MCF 10A (cell line): ENCODE measurements at places on chromosomes 2 and 18. TPM values are rescaled to one million over a fixed set of nuclear protein-coding genes. Genes with fewer than 3 reads are reported as not detected.
A peak's percentile ranks its signal among the peaks of the same experiment; 100 is the strongest.

- H3K36me3 ChIP-seq, result no peaks in the 10 kb centered on the region
- no peaks in the 10 kb centered on the region for H3K27me3 ChIP-seq
- H3K4me1 ChIP-seq, result peaks cover 7% of the 10 kb centered on the region
- H3K27ac ChIP-seq, result no peak overlapping the region
Observed at GRCh38 chr2:195018462-195018861, 638.6 kb upstream of the SLC39A10 start.

GRCh38 chr2:230520061-230520874 is 104.3 kb downstream of the SP100 start:
- no peak overlapping the region for H3K4me3 ChIP-seq
- H3K4me1 ChIP-seq, result no peaks in the 10 kb centered on the region
- H3K27me3 ChIP-seq, result no peaks in the 10 kb centered on the region
- H3K27ac ChIP-seq, result no peak overlapping the region
- no peak for DNase-seq

DNA sequence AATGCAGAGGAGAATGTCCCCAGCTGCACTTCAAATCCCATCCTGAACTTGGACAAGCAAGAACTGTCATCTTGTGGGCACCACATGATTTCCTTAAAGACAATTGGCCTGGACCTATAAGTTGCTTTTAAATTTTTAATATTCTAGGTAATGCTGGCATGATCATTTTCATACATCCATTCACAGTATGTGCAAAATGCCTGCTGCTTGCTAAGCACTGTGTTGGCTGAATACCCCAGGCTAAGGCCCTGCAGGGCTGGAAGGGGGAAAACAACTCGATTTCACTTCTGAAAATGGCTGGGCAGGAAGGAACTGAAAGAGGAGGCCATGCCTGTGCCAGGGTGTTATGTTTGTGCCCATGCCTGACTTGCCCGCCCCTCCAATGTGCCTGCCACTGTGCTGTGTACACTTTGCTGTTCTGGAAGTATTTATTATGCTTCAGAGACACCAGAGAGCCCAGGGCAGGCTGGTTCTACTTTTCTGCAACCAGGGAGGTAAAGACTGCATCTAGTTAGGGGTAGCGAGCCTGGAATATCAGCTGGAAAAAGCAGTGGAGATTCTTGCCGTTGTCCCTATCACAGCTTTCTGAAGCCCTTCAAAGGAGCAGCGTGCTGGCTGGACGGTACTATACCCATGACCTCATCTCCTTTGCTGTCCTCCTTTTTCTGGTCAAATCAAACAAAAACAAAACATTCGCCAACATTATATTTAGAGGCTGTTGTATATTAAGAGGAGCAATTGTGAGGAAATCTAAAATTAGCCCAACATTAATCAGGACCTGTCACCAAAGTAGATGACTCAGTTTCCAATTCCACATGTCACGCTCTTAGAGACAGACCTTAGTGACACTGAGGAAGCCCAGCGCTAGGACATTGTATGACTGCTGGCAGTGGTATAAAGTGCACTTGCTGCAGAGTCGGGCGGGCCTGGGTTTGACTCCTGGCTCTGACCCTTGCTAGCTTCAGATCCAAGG is 158.1 kb downstream of the DDX1 start:
- H3K4me3 ChIP-seq, result no peak overlapping the region
- H3K36me3 ChIP-seq, result no peaks in the 10 kb centered on the region
- H3K27ac ChIP-seq, result no peak overlapping the region
- DNase-seq, result no peak
- H3K27me3 ChIP-seq, result peaks cover 39% of the 10 kb centered on the region
- no peaks in the 10 kb centered on the region for H3K4me1 ChIP-seq

DNA sequence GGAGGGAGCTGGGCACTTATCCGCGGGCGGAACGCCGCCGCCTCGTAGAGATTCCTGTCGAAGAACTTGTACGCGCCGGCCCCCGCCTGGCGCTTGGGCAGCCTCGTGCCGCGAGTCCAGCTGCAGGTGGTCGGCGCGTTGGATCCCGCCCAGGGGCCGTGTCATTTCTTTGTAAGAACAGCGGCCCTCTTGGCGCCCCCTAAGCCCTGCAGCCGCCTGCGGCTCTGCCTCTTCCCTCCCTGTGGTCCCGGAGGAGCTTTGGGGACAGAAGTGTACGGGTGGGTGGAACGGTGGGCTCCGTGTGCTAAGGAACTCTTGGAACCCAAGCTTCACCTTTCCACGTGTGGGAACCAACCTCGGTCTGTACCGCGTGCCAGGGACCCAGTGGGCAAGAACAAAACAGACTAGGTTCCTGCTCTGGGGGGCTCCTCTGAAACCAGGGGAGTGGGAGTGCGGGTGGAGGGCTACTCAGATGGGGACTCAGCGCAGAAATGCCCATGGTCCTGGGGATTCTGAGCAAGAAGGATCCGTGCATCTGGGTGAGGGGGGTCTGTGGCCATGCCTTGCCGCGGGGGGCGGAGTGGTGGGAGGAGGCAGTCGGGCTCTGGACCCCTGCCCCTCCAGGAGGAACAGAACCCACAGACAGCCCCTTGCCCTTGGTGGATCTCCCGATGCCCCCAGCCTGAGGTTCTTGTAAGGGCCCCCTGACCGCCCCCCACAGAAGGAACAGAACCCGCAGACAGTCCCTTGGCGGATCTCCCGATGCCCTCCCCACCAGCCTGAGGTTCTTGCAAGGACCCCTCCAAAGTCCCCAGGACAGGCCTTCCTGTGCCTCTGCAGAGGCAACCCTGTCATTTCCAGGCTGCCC is 1.5 kb downstream of the GPC1 start:
- no peak overlapping the region for H3K27ac ChIP-seq
- no peaks in the 10 kb centered on the region for H3K36me3 ChIP-seq
- H3K4me1 ChIP-seq, result peaks cover 23% of the 10 kb centered on the region
- H3K27me3 ChIP-seq, result no peaks in the 10 kb centered on the region
- H3K4me3 ChIP-seq, result peak overlapping the region; percentile 69

Gene DSC3
- total RNA-seq, result 56.2 and 60.8 TPM in 2 replicates

- no peak overlapping the region for H3K4me3 ChIP-seq
- no peaks in the 10 kb centered on the region for H3K36me3 ChIP-seq
- H3K4me1 ChIP-seq, result peaks cover under 1% of the 10 kb centered on the region
- DNase-seq, result no peak
Observed at GRCh38 chr2:168338292-168338691, 90.9 kb upstream of the STK39 start.

DNA sequence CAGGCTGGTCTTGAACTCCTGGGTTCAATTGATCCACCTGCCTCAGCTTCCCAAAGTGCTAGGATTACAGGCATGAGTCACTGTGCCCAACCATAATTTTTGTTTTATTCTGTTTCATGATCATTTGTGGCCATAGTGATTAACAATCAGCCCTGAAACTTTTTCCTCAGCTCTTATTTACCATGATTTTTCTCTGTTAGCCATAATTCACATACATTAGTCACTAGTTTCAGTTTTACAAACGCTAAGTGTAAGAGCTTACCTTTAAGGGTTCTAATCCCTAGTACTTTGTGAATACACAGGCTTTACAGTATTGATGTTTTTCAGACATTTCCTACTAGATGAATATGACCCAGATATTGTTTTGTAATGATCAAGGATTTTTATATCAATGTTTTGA is 216.1 kb downstream of the DPP4 start:
- no peaks in the 10 kb centered on the region for H3K36me3 ChIP-seq
- peaks cover 76% of the 10 kb centered on the region for H3K27me3 ChIP-seq
- no peak for DNase-seq
- no peak overlapping the region for H3K27ac ChIP-seq
- no peak overlapping the region for H3K4me3 ChIP-seq
- no peaks in the 10 kb centered on the region for H3K4me1 ChIP-seq

- peaks cover 7% of the 10 kb centered on the region for H3K36me3 ChIP-seq
- no peak overlapping the region for H3K4me3 ChIP-seq
- no peaks in the 10 kb centered on the region for H3K4me1 ChIP-seq
- no peak overlapping the region for H3K27ac ChIP-seq
- H3K27me3 ChIP-seq, result peaks cover 64% of the 10 kb centered on the region
Observed at GRCh38 chr2:108129636-108130035, 110.1 kb upstream of the SULT1C3 start.

- DNase-seq, result no peak
- peaks cover 5% of the 10 kb centered on the region for H3K4me1 ChIP-seq
- H3K4me3 ChIP-seq, result no peak overlapping the region
- peaks cover 20% of the 10 kb centered on the region for H3K36me3 ChIP-seq
Observed at GRCh38 chr18:58249712-58250111, 205.7 kb downstream of the NEDD4L start.

GRCh38 chr2:1757567-1757966 is 13.3 kb upstream of the PXDN start:
- H3K27ac ChIP-seq, result no peak overlapping the region
- H3K4me1 ChIP-seq, result no peaks in the 10 kb centered on the region
- H3K36me3 ChIP-seq, result no peaks in the 10 kb centered on the region
- DNase-seq, result no peak

Gene HRH4
- 0.10 and 0.16 TPM in 2 replicates for total RNA-seq

DNA sequence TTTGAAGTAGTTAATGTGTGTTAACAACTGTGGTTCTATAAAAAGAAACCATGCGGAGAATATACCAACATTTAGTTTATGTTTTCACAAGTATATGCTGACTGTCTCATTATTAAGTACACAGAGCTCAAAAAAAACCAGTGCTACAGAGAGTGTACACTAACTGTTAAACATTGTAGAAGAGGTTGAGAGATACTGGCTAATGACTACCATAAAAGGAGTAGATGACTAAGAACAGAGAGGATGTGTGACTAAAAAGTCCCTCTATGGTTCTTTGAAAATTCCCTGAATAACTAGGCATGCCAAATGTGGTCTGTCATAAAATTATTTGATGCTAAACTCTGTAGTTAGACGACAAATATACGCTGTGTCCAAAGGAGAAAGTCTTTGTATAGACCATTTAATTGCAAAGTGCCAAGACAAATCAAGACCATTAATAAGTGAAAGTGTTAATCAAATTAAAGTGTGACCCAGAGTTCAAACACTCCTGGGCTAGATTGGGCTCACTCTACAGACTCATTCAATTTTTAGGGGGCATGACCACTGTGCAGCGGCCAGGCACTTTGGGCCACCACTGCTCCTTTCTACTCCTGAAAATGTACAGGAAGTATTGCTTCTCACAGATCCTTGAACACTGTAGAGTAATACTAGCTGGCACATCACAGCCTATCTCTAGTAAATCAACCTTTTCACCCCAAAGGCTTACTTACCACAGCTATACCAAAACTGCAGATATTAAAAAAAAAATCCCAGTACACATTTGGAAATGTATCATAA is 45.1 kb upstream of the SERTAD2 start:
- peak; percentile 39 for DNase-seq
- H3K36me3 ChIP-seq, result no peaks in the 10 kb centered on the region
- H3K27ac ChIP-seq, result no peak overlapping the region
- H3K4me3 ChIP-seq, result no peak overlapping the region
- H3K4me1 ChIP-seq, result peaks cover 20% of the 10 kb centered on the region

Gene DSG1
- total RNA-seq, result not detected in 2 replicates

Gene SUCLG1
- 87.2 and 105 TPM in 2 replicates for total RNA-seq

Gene TRIB2
- 12.9 and 14.3 TPM in 2 replicates for total RNA-seq

Gene TMEM214
- total RNA-seq, result 118 and 138 TPM in 2 replicates

- DNase-seq, result no peak
- no peaks in the 10 kb centered on the region for H3K4me1 ChIP-seq
- no peaks in the 10 kb centered on the region for H3K36me3 ChIP-seq
- no peak overlapping the region for H3K4me3 ChIP-seq
- H3K27me3 ChIP-seq, result peaks cover 67% of the 10 kb centered on the region
Observed at GRCh38 chr2:96124406-96125265, 8.3 kb upstream of the ADRA2B start.

Gene POTEI
- total RNA-seq, result not detected in 2 replicates

Gene CAVIN2
- total RNA-seq, result 14.7 and 16.4 TPM in 2 replicates

Gene PRSS56
- total RNA-seq, result not detected in 2 replicates

GRCh38 chr18:50924372-50924771 is 43.5 kb upstream of the ELAC1 start:
- H3K36me3 ChIP-seq, result peaks cover 89% of the 10 kb centered on the region
- no peaks in the 10 kb centered on the region for H3K4me1 ChIP-seq
- no peak overlapping the region for H3K27ac ChIP-seq
- no peaks in the 10 kb centered on the region for H3K27me3 ChIP-seq

Gene FBXO36
- 2.2 and 3.6 TPM in 2 replicates for total RNA-seq
